Stimulated activated CD8-positive, alpha-beta memory T cell treated with anti-CD3 and anti-CD28 coated beads, Interleukin-15, amount 100 ng/mL, for 48 hours (primary cell): ENCODE measurements at places on chromosomes 6 and 20.

DNA sequence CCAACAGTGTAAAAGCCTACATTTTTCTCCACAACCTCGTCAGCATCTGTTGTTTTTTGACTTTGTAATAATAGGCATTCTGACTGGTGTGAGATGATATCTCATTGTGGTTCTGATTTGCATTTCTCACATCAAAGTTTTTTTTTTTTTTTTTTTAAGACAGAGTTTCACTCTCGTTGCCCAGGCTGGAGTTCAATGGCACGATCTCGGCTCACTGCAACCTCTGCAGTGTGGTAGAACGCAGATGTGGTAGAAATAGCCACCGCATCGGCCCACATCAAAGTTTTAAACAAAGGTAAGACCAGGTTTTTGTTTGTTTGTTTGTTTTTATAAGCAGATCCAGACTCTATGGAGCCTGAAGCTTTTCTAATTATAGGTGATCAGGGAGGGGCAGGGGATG lies 12.7 kb upstream of the PPP1R3G start:
- DNase-seq: no peak

DNA sequence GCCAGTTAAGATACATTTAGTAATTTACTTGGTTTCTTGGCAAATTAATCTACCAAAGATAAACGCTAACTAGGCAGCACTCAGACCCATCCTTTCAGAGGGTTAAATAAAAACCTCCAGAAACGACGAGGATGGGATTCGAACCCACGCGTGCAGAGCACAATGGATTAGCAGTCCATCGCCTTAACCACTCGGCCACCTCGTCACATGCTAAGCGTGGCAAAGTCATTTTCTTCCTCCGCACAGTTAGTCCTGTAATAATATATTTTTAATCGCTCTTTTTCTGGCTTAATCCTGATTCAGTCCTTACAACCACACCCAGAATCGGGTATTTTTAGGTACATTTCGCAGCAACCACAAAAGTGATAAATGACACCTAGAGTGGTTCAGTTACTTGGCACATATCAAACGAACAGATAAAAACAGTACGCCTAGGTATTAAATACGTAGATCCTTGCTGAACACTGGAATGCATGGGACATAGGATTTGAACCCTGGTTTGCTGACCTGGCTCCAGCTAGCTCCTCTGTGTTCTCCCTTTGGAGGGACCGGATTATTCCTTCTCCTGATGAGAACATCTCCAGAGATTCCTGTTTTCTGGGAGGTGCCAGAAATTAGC lies 71.6 kb downstream of the GPX5 start:
- DNase-seq: no peak

GRCh38 chr20:19735446-19735845 lies 22.6 kb upstream of the RIN2 start:
- no peak for DNase-seq

DNA sequence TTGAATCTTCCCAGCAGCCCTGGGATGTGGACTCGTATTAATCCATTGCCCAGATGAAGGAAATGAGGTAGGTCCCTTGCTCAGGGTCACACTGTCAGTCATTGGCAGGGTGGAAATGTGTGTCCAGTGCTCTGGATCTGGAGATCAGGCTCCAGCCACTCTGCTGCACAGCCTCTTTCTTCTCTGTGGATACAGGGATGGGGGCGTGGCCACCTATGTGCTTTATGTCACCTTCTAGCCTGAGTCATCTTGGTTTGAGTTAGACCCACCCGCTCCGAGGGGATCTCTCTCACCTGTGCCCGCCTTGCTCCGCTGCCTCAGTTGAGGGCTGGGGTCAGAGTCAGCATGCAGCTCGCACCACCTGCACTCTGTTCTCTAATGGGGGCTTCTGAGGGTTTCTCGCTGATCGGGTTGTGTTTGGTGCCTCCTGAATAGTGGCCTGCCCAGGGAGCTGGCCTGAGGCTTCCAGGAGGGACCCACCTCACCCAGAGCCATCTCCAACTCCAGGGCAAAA lies 80.0 kb downstream of the TCP11 start:
- DNase-seq: no peak

- no peak for DNase-seq
These were observed 17.0 kb downstream of the MCM8 start for GRCh38 chr20:5967469-5967868.

DNA sequence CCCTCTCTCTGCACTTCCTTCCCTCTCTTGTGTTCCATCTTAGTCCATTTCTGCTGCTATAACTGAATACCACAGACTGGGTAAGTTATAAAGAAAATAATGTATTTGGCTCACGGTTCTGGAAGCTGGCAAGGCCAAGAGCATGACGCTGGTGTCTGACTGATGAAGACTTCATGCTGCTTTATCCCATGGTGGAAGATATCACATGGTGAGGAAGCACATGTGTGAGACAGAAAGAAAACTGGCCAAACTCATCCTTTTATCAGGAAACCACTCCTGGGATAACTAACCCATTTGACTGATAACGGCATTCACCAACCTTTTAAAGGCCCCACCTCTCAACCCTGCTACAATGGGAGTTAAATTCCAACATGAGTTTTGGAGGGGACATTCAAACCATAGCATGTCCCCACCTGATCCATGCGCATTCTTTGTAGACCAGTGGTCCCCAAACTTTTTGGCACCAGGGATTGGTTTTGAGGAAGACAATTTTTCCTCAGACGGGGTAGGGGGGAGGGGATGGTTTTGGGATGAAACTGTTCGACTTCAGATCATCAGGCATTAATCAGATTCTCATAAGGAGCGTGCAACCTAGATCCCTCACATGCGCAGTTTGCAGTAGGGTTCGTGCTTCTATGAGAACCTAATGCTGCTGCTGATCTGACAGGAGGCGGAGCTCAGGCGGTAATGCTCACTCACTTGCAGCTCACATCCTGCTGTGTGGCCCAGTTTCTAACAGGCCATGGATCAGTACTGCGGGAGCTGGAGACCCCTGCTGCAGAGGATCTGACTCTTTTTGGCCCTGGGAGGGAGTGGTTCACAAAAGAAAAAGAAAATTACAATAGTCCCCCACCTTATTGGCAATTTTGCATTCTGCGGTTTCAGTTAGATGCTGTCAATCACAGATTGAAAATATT lies 71.7 kb upstream of the RNF24 start:
- no peak for DNase-seq

DNA sequence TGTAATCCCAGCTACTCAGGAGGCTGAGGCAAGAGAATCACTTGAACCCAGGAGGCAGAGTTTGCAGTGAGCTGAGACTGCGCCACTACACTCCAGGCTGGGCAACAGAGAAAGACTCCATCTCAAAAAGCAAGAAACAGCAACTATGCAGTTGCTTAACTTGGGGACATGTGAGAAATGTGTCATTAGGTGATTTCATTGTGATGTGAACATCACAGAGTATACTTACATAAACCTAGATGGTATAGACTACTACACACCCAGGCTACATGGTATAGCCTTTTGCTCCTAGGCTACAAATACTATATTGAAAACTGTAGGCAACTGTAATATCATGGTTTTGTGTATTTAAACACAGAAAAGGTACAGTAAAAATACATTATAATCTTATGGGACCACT lies 3.3 kb upstream of the COQ3 start:
- no peak for DNase-seq

GRCh38 chr6:71478834-71479541 lies 190.4 kb downstream of the OGFRL1 start:
- no peak for DNase-seq

GRCh38 chr6:104522533-104522932 lies 337.2 kb downstream of the HACE1 start:
- no peak for DNase-seq

- DNase-seq: no peak
These were observed 97.1 kb downstream of the FAXC start for GRCh38 chr6:99252421-99252820.

DNA sequence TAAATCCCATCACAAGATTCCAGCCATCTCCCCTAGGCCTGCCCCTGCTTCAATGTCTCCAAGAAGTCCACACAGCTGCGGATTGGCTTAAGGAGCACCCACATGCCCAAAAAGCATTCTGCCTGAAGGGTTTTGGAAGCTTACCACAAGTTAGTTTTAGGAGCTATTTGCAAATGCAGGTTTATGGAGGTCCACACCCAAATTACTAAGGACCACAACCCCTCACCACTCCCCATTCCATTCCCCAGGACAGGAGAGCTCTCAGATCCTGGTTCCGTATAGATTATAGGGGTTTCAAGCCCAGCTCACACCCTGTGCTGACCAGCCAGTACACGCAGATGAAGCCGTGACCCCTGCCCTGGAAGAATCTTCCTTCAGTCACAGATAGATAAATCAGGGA lies 24.3 kb upstream of the PXDC1 start:
- no peak for DNase-seq

DNA sequence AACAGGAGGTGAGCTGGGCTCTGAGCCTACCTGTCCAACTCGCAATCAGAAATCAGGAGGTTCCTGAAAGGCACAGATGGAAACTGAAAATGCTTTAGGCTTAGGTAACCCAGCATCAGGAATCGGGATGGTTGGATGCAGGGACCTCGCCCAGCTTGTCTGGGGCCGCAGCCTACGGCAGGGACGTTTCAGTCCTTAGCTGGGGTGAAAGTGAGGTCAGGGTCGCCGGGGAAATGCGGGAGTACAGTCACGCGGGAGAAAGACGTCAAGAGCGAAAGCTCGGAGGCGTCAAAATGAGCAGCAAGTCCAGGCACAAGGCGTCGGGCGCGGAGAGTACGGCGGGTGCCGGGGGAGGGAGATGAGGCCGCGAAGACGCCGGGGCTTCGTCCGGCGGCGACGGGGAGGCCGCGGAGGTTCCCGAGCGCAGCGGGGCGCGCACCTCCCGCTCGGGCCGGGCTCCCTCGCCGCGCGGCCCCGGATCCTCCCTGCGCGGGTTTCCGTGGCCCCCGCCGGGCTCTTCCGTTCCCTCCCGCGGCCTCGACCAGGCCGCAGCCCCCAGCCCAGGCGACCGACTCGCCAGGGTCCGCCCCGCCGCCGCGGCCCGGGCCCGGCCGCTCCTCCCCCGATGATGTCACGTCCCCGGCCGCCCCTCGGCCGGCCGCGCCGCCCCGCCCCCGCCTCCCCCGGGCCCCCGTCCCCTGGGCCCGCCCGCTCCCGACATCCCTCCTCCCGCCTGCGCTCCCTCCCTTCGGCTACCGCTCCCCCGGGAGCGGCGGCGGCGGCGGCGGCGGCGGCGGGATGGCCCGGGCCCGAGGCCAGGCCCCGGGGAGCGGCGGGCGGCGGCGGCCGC lies at the start of gene EBF4:
Gene EBF4 (plus strand): TSS at position 745 of the 850 bp plus-strand sequence. CDS start 866 bp downstream, outside the sequence.
- no peak for DNase-seq

DNA sequence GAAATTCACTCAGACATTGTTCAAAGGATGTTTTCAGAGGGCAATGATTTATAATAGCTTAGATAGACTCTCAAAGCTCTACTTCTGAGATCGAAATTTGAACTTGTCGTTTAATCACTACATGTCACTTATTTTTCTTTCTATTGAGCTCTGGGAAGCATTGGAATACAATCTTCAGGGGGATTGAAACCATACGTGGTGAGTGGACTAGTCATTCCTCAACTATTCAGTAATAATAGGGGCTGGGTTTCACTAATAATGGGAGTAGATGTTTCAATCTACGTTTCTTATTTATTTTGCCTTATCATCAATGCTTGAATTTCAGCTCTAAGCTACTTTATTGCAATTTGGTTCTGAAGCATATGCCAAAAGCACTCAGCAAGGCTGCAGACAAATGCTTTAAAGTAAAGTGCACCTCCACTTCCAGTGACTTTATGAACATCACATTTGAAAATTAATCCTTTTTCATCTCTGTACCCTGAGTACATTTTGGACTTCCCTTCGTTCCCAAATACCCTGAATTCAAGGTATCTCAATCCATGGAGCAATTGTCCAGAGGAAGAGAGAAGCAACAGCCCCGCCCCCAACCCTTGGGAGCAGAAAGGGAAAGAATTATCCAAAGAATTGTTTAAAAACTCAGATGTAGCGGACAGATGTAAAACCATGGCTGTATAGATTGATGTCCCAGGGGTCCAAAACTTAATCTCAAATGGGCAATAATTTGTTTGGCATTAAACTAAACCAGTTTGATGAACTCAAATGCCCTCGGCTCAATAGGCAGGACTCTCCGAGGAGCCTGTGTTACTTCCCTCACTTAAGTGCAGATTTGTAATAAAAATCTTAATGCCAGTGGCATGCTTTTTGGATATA lies 68.1 kb downstream of the HFE start:
- DNase-seq: no peak

DNA sequence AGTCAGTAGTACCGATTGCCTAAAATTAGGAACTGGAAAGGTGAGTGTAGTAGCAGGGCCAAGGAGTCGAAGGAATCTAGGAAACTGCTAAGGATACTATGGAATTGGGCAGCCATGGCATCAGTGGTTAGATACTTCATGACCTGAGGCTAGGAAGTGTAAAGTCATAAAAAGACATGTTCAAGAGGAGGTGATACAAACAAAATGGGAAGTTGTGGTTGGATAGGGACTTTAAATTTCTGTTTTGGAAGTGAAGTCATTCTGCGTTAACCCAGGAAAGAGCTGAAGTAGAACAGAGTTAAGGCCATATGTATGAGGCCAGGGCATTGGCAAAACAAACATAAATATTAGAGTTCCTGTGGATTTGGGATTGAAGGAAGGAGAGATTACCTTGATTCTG lies 88.6 kb upstream of the TMEM181 start:
- no peak for DNase-seq

- DNase-seq: no peak
These were observed 16.2 kb downstream of the KCNB1 start for GRCh38 chr20:49466114-49466912.

GRCh38 chr6:154267508-154268106 lies 89.0 kb downstream of the IPCEF1 start:
- DNase-seq: no peak

DNA sequence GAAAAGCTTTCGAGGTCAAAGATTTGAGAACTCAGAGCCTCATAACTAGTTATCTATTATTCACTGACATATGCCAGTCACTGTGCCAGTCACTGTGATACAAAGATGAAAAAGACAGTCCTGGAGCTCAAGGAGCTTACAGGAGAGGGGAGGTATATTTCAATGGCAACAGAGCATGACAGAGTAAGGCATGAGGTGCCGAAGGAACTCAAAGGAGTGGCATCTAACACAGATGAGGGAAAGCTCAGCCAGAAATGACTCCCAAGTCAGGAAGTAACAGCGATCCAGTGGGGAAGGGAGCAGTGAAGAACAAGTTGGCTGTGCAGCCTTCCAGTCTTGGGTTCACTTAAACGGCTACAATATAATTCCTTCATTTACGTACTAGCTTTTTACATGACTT lies 46.6 kb downstream of the DTNBP1 start:
- DNase-seq: no peak

GRCh38 chr6:113103634-113104361 lies 753.3 kb upstream of the MARCKS start:
- no peak for DNase-seq

DNA sequence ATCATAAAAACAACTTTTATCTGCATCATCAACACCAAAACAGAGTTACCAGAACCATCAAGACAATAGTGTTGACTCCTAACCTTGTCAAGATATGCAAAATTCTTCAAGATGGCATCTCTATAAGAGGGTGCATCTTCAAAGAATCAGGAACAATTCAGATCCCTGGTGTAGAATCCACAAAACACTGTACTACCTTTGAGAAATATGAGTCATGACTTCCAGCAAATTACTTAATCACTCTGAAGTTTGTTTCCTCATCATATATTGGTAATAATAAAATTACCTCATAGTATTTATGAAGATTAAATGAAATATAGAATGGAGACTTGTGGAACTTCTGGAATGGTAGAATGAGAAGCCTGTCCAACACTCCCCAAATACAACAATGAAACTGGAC lies 221.3 kb upstream of the SUPT3H start:
- DNase-seq: no peak

- no peak for DNase-seq
These were observed 41.3 kb downstream of the RSPH3 start for GRCh38 chr6:158958504-158959386.

GRCh38 chr6:64404396-64404795 lies 768.8 kb downstream of the PHF3 start:
- DNase-seq: no peak

GRCh38 chr6:20652299-20653084 lies 118.2 kb downstream of the CDKAL1 start:
- DNase-seq: no peak
